ENCODE measurements at places on chromosomes 1 and 21. TPM values are rescaled to one million over a fixed set of nuclear protein-coding genes. Genes with fewer than 3 reads are reported as not detected.
A peak's percentile ranks its signal among the peaks of the same experiment; 100 is the strongest.

DNA sequence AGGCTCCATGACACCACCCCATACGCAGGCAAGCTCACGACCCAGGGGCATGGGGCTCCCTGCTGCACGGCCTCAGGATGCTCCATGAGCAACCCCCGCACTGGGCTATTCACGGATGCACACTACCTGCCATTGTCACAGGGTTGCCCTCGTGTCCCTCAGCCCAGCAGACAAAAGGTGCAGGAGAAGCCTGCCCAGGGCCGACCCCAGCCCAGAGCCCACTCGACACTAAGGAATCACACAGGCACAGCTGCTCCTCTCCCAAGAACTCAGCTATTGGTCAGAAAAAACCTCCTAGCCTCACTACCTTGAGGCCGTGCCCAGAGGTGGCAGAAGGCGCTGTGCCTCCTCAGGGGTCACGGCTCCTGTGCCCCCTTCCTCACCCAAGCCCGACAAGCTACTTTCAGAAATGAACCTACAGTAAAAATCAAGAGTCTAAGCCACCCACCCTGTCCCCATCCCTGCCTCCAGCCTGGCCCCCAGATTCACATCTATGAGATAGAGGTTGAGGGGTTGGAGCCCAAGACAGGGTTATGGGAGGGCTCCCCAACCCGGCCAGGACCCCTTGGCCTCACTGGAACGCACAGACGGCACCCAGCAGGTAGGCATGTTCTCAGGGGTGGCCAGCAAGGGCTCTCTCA is 6.4 kb upstream of the SPATC1L start:
- DNase-seq = no peak

DNA sequence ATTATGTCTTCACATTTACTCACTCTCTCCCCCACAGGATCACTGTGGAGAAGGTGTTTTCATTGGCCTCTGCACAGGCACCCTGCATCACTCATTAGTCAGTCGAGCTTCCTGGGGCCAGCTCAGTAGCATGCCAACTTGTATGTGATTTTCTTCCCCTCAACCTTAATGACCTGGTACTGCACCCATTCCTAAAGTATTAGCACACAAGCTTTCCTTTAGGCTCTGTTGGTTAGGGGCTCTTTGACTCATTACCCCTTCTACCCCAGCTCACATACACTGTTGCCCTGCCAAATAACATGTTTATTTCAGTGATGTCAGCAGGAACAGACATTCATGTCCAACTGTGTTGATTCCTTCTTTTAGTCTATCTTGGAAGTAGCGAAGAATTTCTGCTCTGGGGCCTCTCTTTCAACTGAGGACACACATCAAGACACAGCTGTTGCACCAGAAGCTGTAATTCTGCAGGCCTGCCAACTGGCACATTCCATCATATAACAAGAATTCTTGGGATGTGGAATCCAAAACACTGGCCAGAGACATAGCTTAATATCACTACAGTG is 603.5 kb upstream of the ADAMTS5 start:
- peak; percentile 88 for DNase-seq

- no peak for DNase-seq
Observed at GRCh38 chr1:177119311-177119710, 45.2 kb downstream of the ASTN1 start.

GRCh38 chr1:72954943-72955342 is 672.6 kb upstream of the NEGR1 start:
- no peak for DNase-seq

- no peak for DNase-seq
Observed at GRCh38 chr1:64186138-64186897, 17.1 kb upstream of the UBE2U start.

GRCh38 chr1:229227298-229227919 is 43.5 kb upstream of the RAB4A start:
- DNase-seq = peak; percentile 59

NBPF4 gene
- not detected for total RNA-seq

CGN gene
- total RNA-seq = 0.52 TPM

ASTN1 gene
- total RNA-seq = 0.02 TPM

Data from M059J (cell line).